ENCODE measurements at places on chromosomes 2 and 18.

- no peak for DNase-seq
These were observed 156.1 kb downstream of the GREB1L start for GRCh38 chr18:21398121-21398520.

DNA sequence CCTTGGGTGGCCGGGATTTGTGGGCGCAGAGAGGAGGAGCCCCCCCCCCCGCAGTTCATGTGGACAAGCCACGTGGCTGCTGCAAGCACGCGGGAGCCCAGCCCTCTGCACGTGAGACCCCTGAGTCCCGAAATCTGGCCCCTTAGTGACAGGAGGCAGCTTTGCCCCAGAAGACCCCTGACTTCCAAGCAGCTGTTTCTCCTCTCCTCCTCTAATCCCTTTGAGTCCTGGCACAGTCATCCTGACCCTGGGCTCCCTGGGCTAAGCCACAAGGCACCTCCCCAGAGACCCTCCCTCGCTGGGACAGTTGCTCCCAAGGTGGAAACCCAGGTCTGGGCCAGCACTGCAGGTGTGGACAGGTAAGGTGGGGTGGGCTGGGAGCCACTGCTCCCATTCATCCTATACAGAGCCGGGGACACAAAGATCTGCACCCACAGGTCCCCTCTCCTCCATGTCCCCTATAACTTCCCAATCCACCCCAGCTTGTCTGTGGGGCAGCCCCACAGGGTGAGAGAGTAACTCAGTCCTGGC, 923 bp downstream of the TEKT4 start:
- DNase-seq: no peak

DNA sequence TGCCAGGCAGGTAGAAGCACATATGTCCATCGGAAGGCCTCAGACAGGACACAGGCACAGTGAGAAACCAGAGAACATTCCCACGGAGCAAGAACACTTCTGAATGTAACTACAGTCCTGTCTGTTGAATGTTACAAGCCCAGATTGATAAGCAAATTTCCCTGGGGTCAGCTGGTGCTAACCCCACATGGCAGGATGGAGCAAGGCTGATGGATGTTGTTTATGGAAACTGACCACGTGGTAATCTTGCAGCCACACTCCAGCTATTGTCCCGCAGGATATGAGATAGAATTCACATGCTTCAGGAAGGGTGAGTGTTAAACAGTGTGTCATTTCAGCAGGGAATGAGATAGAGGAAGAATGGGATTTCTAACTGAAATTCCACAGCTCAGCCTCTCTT, 138.8 kb upstream of the COPS8 start:
- no peak for DNase-seq

GRCh38 chr2:202643012-202643858, 8.5 kb downstream of the FAM117B start:
- no peak for DNase-seq

GRCh38 chr2:26008851-26009566, 24.9 kb upstream of the RAB10 start:
- no peak for DNase-seq

GRCh38 chr2:135473567-135473966, 57.5 kb downstream of the ZRANB3 start:
- DNase-seq: no peak

GRCh38 chr2:235325151-235325550, 168.7 kb upstream of the AGAP1 start:
- no peak for DNase-seq

- DNase-seq: no peak
These were observed 311.2 kb downstream of the OSR1 start for GRCh38 chr2:19046986-19047780.
